ENCODE measurements at places on chromosomes 11 and 22. TPM values are rescaled to one million over a fixed set of nuclear protein-coding genes. Genes with fewer than 3 reads are reported as not detected.

- DNase-seq = no peak
Observed at GRCh38 chr11:59437770-59438169, 1.5 kb downstream of the OR5A1 start.

- no peak for DNase-seq
Observed at GRCh38 chr11:3213659-3214419, 4.8 kb downstream of the MRGPRG start.

PANX2 gene
- 0.77 TPM for total RNA-seq

GRCh38 chr22:43275545-43276317 lies 67.4 kb downstream of the SCUBE1 start:
- DNase-seq = no peak

DNA sequence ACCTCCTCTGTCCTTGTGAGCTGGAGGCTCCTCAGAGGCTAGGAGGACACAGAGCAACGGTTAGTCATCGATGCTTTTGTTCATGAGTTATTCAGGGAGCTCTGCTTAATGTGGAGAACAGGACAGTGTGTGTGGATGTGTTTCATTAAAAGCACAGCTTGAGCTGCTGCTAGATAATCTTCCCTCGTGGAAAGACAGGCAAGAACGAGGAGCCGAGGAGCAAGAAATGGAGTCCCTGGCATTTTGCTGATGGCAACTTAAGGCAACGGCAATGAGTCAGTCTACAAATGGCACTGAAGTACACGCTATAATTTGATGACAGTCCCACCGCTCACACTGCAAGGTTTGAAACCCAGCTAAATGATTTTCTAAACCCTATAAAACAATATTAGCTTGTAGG lies 106.2 kb downstream of the IGLL1 start:
- DNase-seq = no peak

DNA sequence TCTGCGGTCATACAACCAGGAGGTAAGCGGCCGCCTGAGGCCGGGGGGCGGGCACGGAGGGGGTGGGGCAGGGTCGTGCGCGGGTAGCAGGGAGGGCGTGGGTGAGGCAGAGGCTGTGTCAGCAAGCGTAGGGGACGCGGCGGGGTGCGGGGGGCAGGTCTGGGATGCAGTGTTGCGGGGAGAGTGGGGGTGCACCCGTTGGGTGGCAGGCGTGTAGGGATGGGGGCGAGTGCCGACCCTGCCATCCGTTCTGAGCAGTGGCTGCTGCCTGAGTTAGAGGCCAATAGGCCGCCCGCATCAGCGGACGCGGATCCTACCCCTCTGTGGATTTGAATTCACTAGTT lies 1.4 kb downstream of the RIC8A start:
- no peak for DNase-seq

GRCh38 chr11:118334745-118335144 lies 7.8 kb downstream of the CD3D start:
- DNase-seq = no peak

DNA sequence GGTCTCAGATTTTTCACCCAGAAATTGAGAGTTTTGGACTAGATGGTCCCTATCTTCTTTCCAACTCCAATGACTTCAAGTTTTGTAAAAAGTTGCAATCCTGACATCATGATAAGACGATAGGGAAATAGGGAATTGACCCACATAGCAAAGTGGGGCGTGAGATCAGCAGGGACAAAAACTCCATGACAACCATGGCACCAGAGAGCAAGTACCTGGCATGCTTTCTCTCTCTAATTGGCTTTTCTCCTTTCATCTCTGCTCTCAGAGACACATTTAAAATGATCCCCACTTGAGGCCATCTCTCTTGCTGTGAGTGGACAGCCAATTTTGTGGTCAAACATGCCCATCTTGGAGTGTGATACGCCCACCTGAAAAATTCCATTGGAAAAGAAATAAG lies at the start of gene OR5AN1:
TSS of gene OR5AN1 (plus strand) at position 301 of the 400 bp plus-strand sequence. CDS start 5,564 bp downstream, outside the sequence.
- no peak for DNase-seq

JHY gene
- 10.1 TPM for total RNA-seq

ROM1 gene
- 2.7 TPM for total RNA-seq

DNA sequence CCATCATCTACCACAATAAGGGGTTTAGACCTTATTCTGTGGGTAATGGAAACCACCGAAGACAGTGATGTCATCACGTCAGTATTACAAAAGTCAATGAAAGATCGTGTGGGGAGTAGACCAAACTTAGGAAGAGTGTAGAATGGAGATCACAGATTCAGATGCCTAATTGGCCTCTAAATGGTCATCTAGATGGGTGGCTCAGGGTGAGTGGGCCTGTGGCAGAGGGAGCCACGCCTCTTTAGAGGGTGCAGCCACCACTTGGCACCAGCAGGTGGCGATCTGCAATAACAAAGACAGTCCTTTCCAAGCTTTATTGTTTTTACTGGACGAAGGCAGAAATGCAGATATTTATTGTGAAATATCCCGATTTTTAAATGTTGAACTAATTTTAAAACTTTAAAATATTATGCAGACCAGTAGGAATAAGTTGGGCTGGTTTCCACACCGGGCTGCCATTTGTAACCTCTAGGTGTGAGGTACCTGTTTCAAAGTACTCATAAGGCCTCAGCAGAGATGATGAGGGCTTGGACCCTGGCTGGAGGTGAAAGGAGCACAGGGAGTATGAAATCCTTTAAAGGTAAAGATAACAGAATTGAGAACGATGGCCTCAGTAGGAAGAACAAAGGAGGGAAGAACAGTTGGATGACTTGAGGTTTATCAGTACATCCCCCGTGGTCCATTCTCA lies 222.0 kb downstream of the DBX1 start:
- DNase-seq = no peak
